ENCODE measurements at places on chromosomes 7 and 10. TPM values are rescaled to one million over a fixed set of nuclear protein-coding genes. Genes with fewer than 3 reads are reported as not detected.

The ACTL6B gene
- not detected for total RNA-seq

The KAZALD1 gene
- 20.5 TPM for total RNA-seq

The MUC3A gene
- not detected for total RNA-seq

DNA sequence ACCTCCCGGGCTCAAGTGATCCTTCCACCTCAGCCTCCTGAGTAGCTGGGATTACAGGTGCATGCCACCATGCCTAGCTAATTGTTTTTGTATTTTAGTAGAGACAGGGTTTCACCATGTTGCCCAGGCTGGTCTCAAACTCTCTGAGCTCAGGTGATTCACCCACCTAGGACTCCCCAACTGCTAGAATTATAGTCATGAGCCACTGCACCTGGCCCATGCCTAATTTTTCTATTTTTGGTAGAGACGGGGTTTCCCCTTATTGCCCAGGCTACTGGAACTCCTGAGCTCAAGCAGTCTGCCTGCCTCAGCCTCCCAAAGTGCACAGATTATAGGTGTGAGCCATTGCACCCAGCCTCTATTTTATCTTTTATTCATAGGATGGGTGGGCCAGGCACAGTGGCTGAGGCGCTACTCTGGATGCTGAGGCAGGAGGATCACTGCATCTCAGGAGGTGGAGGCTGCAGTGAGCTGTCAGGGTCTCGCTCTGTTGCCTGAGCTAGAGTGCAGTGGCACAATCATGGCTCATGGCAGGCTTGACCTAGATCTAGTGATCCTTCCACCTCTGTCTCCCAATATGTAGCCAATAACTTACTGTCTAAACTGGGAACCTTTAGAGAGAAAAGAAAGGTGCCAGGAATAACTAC lies 31.3 kb upstream of the STOX1 start:
- no peak for DNase-seq

Measured in tongue (tissue), 3 donors.